ENCODE measurements at places on chromosomes 5 and 9.

DNA sequence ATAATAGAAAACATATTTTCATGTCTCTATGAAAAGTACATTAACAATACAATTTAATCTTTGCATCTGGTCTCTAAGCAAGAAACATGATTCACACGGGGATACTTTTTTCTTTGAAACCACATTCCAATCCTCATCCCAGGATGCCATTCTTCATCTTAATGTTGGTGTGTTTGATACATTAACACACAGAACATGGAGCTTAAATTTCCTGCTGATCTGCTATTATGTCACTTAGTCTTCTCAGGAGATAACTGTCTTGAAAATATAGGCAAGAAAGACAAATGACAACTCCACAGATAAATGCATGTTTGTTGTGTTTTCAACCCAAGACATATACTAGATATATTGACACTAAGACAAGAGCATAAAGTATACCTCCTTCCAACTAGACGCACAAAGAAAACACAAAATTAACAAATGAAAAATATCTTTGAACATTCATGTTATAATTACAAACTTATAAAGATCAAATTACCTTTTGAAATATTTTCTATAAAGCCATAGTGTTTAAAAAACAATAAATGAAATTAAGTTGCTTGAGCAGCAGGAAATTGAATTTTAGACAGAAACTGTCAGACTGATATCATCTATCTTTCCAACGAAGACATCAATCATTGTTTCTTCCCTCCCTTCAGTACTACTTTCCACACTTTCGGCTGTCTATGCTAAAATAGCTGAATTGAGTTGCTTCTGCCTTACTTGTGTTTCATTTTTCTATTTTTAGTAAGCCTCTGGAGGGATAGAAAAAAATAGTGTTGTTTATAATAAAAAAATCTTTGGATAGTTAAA is 1676.7 kb upstream of the CDH9 start:
- no peak for DNase-seq

DNA sequence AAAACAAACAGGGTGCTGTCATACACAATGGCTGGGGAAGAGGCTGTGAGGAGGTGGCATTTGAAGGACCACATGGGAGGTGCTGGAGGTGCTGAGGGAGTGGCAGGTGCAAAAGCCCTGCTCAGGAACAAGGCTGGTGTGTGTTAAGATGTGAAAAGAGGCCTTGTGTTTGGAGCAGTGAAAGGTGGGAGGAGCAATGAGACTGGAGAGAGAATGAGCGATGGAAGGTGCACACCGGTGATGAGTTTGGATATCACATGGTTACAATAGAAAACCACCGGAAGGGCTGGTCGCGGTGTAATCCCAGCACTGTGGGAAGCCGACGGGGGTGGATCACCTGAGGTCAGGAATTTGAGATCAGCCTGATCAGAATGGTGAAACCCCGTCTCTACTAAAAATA is 9.2 kb upstream of the FIBCD1 start:
- DNase-seq = no peak

- no peak for DNase-seq
Observed at GRCh38 chr5:158725297-158725851, 374.3 kb downstream of the EBF1 start.

DNA sequence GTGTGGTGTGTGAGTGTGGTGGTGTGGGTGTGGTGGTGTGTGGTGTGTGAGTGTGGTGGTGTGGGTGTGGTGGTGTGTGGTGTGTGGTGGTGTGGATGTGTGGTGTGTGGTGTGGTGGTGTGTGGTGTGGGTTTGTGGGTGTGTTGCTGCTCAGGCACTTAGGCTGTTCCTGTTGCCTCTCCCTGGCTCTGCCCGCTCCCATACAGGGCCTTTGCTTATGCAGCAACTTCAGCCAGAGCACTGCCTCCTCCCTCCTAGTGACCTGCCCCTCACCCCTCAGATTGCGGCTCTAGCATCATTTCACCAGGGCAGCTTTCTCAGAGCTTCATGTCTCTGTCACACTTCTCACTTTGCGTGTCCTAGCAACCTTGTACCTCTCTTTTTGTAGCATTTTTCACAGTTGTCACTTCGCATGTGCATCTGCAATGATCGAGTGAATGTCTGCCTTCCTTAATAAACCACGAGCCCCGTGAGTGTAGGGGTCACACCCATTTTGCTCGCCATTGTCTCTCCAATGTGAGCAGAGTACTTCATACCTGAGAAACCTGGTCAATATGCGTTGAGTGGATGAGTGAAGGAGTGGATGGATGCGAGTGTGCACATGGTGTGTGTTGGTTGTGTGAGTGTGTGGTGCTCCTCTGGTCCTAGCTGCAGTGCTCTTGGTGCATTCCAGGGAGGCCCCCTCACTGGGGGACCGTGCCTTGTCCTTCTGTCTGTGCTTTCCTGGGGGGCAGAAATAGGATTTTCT is 167.9 kb upstream of the PANK3 start:
- DNase-seq = no peak

- DNase-seq = peak; percentile 57
Observed at GRCh38 chr9:100099722-100100042, 639 bp downstream of the INVS start.

DNA sequence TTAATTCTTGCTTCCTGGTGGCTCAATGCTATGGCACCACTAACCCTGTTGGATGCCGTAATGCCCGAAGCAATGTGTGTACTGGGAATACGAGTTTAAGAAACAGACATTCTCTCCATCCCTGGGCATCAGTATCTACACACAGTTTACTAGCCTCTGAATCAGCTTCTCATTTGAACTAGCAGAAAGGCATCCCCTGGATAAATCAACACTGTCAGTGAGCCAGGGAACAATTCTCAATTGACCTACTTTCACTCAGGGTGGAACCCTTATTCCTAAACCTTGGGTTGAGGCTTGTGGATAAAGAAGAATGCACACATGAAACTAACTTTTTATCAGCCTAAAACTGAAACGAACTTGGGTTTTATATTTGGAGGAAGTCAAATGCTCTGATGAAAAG is 331.0 kb downstream of the GADD45G start:
- no peak for DNase-seq

GRCh38 chr5:27511061-27511460 is 472.7 kb upstream of the CDH9 start:
- no peak for DNase-seq

- no peak for DNase-seq
Observed at GRCh38 chr5:135436951-135437418, 10.2 kb downstream of the DCANP1 start.

DNA sequence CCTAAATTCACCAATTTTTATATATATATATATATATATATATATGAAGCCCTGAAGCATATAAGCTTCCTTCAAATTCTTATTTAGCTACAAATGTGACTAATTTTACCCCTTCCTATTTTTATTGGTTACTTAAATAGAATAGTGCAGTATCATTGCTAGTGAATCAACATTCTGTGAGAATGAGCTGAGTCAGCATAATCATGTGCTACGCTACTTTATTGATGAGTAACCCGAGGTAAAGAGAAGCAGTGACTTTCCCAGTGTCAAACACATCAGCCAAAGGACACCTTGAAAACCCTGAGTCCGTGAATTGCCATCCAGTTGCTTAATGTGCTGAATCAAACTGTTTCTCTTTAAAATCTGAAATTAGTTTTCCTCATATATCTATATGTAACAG is 546.2 kb downstream of the DMRTA1 start:
- DNase-seq = no peak

GRCh38 chr9:111928359-111928720 is 31.7 kb downstream of the UGCG start:
- no peak for DNase-seq

GRCh38 chr9:84598921-84599636 is 70.5 kb upstream of the NTRK2 start:
- DNase-seq = no peak

GRCh38 chr9:99731950-99732349 is 89.7 kb upstream of the NR4A3 start:
- no peak for DNase-seq

GRCh38 chr5:95738072-95738471 is 6.9 kb downstream of the RHOBTB3 start:
- DNase-seq = no peak

DNA sequence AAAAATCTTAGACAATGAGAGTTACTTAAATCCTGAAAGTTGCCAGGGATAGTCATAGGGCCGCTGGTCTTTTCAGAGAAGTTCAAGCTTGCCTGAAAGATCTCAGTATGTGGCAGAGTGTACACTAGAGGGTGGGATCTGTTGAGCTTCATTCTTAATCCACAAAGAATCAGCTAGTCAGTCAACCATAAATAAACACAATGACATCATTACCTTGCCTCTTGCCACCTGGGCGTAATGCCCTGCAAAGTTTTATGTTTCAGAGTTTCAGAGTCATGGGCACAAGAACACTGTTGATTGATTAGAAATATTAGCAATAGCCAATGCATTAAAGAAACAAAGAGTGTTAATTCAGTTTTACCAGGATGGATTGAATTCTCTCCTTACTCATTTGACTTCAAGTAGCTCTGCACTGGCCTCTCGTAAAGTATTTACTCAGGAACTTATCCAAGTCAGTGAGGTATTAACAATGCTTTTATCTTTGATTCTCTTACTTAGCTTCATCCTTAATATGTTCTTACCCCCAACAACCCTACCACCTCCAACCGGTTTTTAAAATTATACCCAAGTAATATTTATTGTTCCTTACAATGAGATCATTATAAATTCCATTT is 14.3 kb upstream of the ANXA1 start:
- DNase-seq = no peak

- peak; percentile 87 for DNase-seq
Observed at GRCh38 chr9:109779711-109780452, at the start of gene PALM2AKAP2. PALM2AKAP2 (plus strand) TSS chr9:109780198; CDS start chr9:109780489, 291 bp downstream.

GRCh38 chr9:26229324-26230054 is 551.2 kb upstream of the TUSC1 start:
- no peak for DNase-seq

DNA sequence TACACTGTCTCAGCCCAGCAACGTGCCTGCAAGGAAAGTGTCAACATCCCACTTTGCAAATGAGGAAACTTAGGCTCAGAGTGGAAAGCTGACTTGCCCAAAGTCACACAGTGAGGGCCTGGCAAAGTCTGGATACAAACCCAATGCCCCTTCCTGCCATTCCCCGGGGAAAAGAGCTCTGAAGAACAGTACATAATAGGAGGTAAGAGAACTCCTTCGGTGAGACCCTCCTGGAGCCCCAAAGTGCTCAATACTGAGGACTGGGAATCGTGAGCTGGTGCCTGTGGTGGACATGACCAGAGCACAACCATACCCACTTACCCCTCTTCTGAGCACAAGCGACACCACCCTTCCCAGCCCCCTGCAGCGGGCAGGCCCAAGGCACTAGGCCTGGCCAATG is 13.4 kb upstream of the CPLX2 start:
- DNase-seq = no peak

GRCh38 chr5:68818057-68818695 is 275.6 kb upstream of the SLC30A5 start:
- no peak for DNase-seq

GRCh38 chr5:72559866-72560766 is 52.9 kb upstream of the ZNF366 start:
- DNase-seq = no peak

DNA sequence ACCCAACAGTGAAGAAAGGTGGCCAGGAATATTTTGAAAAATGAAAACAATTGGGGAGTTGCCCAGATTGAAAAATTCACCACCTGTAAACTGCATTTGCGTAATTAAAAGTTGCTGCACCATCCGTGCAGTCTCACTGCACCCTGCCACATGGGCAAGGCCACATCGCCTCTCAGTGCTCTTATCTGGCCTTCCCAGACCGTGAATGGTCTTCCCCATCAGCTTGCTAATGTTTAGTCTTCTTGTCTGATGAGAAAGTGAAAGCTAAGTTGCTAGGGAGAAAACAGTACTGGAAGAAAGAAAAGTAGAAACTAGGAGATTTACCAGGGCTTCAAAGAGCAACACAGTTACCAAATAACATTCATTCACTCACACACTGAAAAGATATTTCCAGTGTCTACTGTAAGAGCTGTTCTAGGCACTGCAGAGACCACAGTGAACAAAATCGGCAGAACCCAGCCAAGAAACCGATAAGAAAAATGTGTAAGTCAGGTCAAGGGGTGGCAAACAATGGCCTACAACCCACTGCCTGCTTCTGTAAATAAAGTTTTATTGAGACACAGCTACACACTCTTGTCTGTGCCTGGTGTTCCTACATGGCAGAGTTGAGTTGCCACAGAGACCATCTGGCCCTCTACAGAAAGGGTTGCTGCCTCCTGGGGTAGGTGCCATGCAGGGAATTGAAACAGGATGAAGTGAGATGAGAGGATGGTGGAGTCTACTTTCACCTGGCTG is 51.2 kb upstream of the CTSL start:
- peak; percentile 31 for DNase-seq

- DNase-seq = no peak
Observed at GRCh38 chr9:116020801-116021200, 132.8 kb upstream of the PAPPA start.

DNA sequence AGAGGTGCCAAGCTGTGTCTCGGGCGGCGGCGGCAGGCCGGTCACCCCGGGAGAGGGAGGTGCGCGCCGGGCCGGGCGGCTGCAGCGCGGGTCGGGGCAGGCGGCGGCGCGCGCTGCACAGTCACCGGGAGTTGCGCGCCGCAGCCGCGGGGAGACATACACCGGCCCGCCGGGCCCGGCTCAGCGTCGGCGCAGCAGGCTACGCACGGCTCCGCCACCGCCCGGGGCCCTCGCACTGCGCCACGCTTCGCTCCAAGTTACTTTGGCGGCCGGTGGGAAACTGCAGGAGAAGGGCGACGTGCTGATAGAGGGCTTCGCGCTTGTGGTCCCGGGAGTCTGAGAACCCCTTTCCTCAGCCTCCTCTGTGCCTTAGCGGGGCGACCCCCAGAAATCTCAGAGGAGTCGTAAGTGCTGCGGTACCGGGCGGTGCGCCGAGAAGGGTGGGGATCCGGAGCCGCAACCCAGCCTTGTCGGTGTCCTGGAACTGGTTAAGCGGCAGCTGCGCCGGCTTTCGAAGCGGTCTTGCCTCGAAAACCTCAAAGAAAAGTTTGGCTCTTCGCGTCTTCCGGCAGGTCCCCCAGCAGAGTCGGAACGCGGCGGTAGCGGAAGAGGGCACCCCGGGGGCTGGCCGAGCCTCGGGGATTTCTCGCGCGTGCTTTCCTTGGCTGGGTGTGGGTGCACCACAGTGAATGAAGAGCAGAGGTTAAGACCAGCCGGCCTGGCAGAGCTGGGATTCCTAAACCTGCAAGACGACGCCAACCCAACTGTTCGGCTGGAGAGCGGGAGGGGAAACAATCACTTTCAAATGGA is at the start of gene EFNA5:
Gene EFNA5 (minus strand): TSS at position 6 of the 810 bp plus-strand sequence.
- DNase-seq = peak; percentile 74

GRCh38 chr5:131156385-131156784 is 8.7 kb downstream of the HINT1 start:
- no peak for DNase-seq

- DNase-seq = no peak
Observed at GRCh38 chr5:14873093-14873492, 1.5 kb upstream of the ANKH start.

DNA sequence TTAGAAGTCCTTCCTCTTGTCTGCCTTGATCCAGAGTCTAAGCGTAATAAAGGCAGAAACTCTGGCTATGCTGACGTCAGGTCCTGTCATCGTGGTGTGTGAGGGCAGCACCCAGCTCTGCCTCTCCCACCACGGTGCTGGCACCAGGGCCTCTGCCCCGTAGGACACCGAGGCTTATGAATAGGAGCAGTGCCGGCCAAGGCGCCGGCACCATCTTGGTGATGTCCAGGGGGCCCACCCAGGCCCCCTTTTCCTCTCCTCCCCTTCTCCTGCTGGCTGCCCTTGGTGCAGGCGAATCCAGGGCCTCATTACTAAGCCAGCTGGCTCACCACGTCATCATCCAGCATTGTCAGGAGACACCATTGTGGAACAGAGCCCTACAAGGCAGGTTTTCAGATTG is 252.3 kb downstream of the FANCC start:
- DNase-seq = no peak

Data from hepatocyte (in vitro differentiated cells).